ENCODE measurements at places on chromosomes 16 and 17.

- DNase-seq, result no peak
These were observed 901 bp downstream of the CDYL2 start for GRCh38 chr16:80803339-80804055.

DNA sequence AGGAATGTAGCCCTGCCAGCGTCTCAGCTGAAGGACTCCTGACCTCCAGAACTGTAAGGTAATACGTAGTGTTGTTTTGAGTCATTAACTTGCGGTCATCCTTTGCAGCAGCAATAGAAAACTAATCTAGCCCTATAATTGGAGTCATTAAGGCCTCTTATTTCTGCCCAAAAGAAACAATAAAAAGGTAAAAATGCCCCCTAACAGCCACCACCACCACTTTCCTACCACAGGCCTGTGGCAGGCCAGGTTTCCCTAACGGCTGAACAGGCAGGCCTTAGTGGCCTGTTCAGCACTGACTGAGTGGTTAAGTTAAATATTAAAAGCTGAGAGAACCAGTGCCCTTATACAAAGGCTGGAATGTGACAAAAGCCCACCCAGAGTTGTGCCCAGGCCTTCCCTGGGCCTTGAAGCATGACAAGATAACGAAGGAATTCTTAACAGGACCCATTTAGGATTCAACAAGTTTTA lies 286.5 kb upstream of the ERCC4 start:
- no peak for DNase-seq

DNA sequence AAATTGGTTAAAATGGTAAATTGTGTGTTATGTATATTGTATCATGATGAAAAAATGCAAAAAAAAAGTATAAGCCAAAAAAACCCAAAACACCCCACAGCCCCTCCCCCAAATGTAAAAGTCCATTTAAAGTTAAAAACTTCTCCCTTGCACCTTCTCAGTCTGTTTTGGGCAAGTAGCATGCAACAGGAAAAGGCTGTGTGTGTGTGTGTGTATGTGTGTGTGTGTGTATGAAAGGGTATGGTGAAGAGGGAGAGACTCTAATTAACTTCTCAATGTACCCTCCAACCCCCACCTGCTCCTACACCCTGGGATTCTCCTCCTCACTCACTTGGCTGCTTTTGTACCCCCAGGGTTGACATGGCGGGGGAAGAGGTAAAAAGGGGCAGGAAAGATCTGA lies 9.2 kb upstream of the GGT6 start:
- no peak for DNase-seq

DNA sequence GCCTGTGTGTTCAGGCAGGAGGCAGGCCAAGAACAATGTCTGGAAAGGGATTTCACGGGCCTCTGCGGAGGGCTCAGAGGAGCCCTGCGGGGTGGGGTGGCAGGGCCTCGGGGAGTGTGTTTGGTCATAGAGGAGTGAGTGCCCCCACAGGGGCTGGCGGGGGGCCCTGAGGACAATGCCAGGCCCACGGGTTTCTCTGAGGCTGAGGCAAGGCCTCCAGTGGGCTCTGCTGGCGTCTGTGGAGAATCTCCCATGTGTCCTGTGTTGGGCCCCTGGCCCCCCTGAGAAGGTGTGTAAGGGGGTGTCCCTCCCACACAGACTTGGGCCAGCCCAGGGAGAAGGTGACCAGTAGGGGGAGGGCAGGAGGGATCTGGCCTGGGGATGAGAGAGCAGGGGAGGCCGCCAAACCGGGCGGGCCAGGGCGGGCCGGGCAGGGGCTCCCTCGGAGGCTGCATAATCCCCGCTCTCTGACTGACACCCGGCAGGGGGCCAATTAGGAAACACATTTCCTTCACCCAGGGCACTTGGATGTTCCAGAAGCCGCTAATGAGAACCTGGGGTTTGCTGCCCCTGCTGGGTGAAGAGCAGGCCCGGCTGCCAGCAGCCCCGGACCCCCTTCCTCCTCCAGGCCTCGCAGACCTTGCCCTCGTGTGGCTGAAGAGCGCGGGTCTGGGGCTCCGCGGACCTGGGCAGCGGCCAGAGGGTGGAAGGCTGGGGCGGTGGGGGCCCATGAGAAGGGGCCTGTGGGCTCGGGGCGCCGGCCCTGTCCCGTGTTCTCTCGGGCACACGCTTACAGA lies 204.2 kb downstream of the NTN1 start:
- DNase-seq, result no peak

GRCh38 chr16:85537795-85538401 lies 75.2 kb upstream of the GSE1 start:
- no peak for DNase-seq

DNA sequence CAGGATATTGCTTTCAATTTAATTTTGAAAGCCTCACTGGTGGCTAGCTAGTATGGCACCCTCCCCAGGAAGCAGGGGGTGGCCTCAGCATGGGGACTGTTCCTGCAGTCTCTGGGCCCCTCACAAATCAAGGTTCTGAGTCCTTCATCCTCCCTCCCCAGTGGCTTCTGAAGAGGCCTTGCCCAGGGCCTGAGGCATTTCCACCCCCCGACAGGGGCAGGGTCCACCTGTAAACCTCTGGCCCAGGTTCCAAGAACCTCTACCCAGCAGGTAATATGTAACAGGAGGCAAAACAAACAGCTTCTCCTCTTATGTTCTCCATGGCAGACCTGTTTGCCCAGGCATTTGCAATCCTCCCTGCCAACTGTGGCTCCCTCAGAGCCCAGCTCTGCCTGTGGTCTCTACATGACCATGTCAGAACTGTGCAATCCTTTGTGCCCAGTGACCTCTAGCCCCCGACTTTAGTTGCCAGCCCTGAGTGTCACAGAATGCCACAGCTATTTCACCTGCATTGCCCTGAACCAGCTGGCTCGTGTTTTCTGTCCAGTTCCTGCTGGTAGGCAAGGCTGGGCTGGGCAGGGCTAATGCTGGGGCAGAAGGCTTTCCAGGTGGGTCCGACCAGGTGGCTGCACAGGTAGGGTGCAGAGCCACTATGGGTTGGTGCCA lies 14.3 kb downstream of the ACSF2 start:
- no peak for DNase-seq

GRCh38 chr16:59899940-59900339 lies 1165.8 kb upstream of the GOT2 start:
- DNase-seq, result no peak

GRCh38 chr17:82970067-82970466 lies 109.3 kb upstream of the METRNL start:
- DNase-seq, result no peak

- DNase-seq, result no peak
These were observed 22.9 kb downstream of the MMD start for GRCh38 chr17:55398689-55399088.

DNA sequence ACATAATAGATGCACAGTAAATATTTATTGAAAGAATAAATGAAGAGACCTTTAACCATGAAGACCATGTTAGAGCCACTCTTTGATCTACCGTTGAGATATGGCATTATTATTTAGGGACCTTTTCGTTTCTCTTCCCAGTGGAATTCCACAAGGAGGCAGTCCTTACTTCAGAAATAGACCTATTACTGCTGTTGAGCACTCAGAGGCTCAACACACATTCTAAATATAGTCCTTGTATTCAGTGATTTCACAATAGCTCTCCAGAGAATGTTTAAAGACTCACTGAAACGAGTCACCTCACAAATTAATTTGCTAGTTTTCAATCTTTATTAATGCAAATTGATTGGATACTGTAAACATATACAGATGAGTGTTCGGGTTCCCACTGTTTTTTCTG lies 603.8 kb downstream of the CDH8 start:
- no peak for DNase-seq

- DNase-seq, result no peak
These were observed 71.4 kb upstream of the TNRC6C start for GRCh38 chr17:77887110-77887463.

GRCh38 chr17:57552114-57552624 lies 192.9 kb downstream of the CCDC182 start:
- no peak for DNase-seq

DNA sequence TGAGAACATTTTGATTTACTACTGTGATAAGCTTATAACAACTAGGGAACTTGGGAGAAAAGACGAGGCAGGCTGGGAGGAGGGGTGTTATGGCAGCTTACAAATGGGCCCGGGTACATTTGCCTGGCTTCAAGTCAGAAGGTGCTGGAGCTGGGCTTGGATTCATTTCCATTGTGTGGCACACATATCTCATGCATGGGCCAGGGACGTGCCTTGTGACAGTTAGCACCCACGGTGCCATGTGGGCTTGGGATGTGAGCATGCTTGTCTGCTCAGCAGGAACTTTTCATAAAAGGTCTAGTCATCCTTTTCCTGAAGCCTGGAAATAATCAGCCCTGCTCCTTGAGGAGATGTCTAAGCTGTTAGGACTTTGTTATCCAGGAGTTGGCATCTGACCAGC lies 572.2 kb downstream of the CDH13 start:
- no peak for DNase-seq

- DNase-seq, result no peak
These were observed 5.2 kb upstream of the SPATA2L start for GRCh38 chr16:89706518-89707260.

GRCh38 chr16:70582280-70582978 lies 58.8 kb downstream of the SF3B3 start:
- DNase-seq, result no peak
